Muscle of arm (tissue), 14 donors: ENCODE measurements at places on chromosomes 7 and 10. TPM values are rescaled to one million over a fixed set of nuclear protein-coding genes. Genes with fewer than 3 reads are reported as not detected.

The MYO3A gene
- 0.38 TPM for polyA plus RNA-seq

DNA sequence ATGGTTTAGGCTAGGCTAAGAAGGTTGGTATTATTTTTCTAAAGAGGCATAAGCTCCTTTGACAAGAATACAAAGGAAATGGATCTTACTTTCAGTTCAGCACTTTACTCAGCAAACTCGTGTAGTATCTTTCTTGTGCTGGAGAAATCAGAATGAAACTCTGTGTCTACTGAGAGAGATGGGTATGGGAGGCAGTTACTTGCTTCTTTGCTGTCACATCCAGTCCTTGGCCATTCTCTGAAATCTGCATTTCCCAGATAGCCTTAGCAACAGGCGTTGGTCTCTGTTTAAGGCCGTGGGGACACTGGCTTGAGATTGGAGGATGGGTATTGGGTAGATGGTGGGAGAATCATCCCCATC is 180.5 kb downstream of the NRP1 start:
- no peak for DNase-seq

The P4HA1 gene
- polyA plus RNA-seq, result 66.0 TPM

The ELN gene
- 103 TPM for polyA plus RNA-seq

- DNase-seq, result no peak
Measured at GRCh38 chr7:18564779-18565178, 69.2 kb downstream of the HDAC9 start.

DNA sequence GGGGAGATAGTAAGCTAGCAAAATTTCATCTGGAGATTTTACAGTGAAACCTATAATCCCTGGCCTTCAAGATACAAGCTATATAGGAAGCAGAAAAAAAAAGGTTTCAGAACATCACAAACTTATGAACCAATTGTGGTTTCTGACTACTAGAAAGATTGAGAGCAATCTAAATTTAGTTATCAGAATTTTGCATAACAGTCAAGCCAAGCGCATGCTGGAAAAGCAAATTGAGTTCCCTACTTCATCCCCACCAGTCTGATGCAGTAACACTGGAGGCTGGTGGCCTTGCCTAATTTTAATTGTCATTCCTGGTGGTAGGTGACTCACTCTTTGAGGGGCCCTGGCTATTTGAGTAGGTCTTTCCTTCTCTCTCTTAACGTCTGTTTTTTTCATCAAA is 46.3 kb upstream of the ELMO1 start:
- no peak for DNase-seq

DNA sequence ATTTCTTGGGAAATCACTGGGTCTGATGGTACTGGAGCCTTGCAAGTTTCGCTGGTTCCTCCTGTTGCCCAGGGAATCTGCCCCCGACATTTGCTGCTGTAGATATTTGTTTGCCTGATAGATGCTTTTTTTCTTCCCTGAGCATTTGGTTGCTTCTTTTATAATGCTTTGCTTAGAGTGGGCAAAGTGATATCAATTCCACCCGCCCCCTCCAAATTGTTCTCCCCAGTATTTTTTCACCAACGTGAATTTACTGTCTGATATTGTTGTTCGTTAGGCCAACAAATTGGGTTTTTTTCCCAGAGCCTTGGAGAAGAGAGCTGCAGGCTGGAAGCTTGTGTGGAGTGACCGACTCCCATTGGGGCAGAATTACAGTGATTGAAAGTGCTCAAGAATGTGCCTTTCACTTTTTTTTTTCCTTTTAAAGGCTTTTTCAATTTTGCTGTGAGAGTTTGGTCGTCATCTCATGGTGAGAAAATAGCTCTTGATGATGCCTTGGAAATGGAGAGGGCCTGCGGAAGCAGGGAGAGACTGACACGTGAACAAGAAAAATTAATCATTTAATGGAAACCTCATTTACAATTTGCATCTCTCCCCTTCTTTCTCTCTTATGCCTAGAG is 2.5 kb downstream of the GRK5 start:
- DNase-seq, result no peak

DNA sequence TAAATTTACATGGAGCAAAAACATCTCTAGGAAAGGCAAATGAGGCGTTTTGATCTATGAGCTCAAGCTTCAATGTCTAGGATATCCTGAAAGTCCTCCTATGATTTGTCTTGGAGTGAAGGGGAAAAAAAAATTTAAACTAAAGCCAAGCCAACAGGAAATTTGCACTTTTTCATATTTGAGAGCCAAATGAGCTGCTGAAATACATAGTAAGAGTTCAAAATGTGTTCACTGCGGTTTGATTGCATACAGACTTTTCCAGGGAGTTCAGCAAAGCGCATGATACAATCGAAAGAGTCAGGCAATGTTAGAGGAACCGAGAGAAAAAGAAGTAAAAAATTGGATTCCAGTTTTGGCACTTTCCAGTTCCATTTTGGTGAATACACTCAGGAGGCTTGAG is 633.4 kb upstream of the MGMT start:
- no peak for DNase-seq

DNA sequence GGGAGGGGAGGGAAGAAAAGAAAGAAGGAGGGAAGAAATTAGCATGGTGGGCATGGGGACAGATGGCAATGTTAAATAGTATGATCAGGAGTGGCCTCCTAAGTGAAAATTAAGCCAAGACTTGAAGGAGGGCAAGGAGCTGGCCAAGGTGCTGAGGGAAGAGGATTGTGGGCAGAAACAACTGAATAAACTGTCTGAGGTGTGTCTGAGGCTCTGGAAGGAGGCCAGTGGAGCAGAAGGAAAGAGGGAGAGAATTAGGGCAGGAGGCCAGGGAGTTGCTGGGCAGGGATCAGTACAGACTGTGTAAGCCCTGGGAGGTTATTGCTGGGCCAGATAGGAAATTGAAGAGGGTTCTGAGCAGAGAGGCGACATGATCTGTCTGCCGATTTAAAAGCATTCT is 40.6 kb upstream of the VKORC1L1 start:
- peak; percentile 6 for DNase-seq

GRCh38 chr10:26448292-26448691 is 10.2 kb downstream of the APBB1IP start:
- no peak for DNase-seq

The DOCK1 gene
- 43.2 TPM for polyA plus RNA-seq

- no peak for DNase-seq
Measured at GRCh38 chr7:106289848-106290247, 5.1 kb upstream of the NAMPT start.
